Stimulated activated CD4-positive, alpha-beta T cell treated with anti-CD3 and anti-CD28 coated beads, Interleukin-1b, Interleukin-23, amount 100 ng/mL, for 24 hours (primary cell): ENCODE measurements at places on chromosomes 5 and 9.

- no peak for DNase-seq
Measured at GRCh38 chr5:41736641-41737040, 133.6 kb downstream of the OXCT1 start.

DNA sequence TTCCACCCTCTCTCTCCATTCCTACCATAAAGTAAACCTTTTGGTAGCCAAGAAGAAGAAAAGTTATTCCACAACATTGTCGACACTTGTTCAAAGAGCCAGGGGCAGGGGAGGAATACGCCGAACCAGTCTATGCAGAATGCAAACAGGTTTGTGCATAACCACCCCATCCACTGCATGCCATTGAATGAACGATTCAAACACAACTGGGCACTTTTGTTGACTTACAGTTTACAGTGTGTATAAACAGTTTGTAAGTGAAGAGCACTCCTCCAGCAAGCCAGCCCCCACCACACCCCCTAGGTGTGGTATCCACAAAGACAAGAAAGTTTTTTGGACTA lies 6.8 kb upstream of the S1PR3 start:
- no peak for DNase-seq

- DNase-seq, result no peak
Measured at GRCh38 chr5:3602785-3603502, 7.3 kb downstream of the IRX1 start.

GRCh38 chr5:1182633-1183423 lies 18.6 kb upstream of the SLC6A19 start:
- no peak for DNase-seq

DNA sequence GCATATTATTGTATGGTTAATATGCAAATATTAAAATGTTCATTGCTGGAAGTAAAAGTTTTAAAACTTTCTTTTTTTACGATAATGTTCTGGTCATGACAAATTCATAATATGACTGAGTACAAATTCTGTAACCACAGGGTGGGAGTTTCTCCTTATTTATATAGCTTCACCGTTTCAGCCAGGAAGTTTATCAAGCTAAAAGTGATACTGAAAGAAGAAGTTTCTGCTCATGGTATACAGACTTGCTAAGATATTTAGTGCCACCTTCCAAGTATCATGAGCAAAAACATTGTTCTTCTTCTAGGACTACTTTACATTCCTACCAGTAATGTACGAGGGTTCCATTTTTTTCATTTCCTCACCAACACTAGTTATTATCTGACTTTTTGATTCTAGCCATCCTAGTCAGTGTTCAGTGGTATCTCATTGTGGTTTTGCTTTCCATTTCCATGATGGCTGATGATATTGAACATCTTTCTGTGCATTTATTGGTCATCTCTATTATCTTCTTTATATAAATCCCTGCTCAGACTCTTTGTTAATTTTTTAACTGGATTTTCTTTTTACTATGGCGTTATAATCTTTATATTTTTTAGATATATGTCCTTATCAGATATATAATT lies 94.2 kb upstream of the PRRC1 start:
- no peak for DNase-seq

DNA sequence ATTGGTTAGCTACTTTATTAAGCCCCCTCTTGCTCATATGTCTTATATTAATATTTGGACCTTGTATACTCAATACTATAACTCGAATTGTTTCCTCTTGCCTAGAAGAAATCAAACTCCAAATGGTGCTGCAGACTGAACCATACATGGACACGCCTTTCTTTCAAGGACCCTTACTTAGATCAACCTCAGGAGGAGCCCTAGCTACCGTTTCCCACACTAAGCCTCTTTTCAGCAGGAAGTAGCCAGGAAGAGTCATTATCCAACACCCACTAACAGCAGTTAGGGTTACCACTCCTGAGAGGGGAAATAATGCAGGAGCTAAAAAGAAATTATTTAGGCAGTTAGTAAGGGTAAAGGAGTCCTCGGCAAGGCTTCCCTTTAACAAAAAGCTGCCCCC lies 243.8 kb upstream of the PUM3 start:
- DNase-seq, result no peak

GRCh38 chr9:125966959-125967711 lies 220.0 kb downstream of the PBX3 start:
- DNase-seq, result no peak

GRCh38 chr9:109538346-109538745 lies 40.2 kb upstream of the PTPN3 start:
- no peak for DNase-seq

DNA sequence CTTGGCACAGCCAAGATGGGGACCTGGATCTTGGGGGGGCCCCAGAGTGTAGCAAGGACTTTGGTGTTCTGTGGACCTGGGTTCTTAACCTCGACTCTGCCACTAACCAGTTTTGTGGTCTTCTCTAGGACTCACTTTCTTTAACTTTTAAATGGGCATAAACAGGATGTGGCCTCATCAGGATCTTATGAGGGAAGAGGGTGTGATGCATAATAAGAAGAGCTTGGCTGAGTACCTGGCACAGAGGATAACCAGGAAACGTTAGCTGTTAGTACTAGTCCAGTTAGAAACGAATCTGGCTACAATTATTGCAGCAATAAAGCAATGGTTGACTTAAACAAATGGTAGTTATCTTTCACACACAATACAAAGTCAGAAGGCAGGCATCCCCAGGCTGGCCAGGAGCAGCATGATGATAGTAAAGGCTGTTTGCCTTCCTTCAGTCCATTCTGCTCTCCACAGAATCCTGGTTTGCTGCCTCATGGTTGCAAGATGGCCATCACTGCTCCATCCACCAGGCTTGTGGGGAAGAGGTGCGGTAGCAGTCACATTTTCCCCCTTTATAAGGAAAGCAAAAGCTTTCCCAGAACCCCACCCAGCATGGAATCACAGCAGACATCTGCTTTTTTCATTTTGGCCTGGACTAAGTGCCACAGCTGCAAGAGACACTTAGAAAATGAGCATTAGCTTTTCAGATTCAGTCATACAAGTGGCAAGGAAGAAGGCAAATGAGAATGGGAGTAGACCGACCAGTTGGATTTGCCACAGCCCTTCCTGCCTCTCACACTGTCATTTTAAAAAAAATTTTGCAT lies 225.0 kb downstream of the AOPEP start:
- no peak for DNase-seq

DNA sequence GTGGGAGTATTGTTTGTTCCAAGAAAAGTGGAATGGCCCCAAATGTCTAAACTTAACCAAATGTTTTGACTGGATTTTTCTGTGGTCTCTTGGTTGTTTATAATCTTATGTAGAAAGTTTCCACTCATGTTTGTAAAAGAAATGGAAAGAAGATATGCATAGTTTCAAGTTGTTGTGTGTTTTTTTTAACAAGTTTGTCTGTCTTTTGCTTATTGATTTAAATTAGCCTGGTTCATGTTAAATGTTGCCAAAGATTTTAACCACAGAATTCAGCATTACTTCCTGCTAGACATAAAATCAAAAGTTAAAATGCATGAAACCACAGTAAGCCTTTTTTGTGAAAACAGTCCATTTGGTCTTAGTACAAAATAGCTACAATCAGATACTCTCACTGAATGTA lies 14.0 kb downstream of the PPWD1 start:
- no peak for DNase-seq

GRCh38 chr9:86943201-86944113 lies 3.8 kb downstream of the GAS1 start:
- no peak for DNase-seq

DNA sequence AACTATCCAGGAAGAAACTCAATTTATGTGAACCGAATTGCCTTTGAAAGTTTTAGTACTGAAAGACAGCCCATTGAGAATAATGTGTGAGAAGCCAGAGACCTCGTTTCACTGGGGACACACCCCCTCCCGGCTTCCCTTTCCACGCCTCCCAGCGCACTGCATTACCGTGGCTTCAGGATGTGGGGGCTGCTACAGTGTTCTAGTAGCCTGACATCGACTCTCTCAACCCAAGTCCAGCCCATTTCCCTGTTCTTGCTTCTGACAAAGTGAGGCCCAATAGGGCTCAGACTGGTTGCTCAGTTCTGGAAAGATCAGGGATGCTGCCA lies 3.5 kb downstream of the PAX5 start:
- no peak for DNase-seq

- no peak for DNase-seq
Measured at GRCh38 chr5:6279607-6280006, 98.7 kb downstream of the MED10 start.

GRCh38 chr5:32443541-32444430 lies 754 bp downstream of the ZFR start:
- DNase-seq, result peak; percentile 23
